ENCODE measurements at places on chromosomes 7 and 10.

DNA sequence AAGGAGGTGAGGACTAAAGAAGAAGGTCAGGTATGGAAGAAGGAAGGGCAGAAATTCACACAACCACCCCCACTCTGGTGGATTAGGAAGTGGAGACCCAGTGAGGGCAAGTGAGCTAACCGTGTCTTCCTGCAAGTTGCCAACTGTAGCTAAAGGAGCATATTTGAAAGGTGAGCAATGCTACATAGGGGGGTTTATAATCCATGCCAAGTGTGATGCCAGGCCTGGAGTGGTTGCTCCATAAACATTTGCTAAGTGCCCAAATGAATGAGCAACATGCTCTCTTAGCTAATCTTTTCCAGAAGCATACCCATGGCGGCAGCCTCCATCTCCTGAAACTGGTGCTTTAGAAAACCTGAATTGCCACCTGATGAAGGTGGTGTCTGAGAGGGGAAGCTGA is 121.6 kb downstream of the LRRC18 start:
- no peak for DNase-seq

- no peak for DNase-seq
Observed at GRCh38 chr10:132471484-132471883, 66.1 kb upstream of the INPP5A start.

DNA sequence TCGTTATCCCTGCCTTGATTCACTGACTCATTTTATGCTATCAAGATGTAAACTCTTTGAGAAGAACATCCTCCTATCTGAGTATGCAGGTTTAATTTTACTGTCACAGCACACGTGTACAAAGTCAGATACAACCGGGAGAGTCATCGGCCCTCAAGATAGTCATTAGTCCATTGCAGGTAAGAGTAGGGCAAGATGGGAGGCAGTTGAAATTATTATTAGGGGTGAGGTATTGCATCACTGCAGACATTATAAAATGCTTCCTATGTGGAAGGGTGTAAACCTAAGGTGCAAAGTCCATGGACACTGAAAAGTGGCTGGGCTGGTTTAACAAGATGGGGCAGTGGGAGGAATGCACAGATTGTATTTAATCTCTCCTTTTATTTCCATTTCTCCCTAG is 113.7 kb downstream of the ARL4A start:
- no peak for DNase-seq

DNA sequence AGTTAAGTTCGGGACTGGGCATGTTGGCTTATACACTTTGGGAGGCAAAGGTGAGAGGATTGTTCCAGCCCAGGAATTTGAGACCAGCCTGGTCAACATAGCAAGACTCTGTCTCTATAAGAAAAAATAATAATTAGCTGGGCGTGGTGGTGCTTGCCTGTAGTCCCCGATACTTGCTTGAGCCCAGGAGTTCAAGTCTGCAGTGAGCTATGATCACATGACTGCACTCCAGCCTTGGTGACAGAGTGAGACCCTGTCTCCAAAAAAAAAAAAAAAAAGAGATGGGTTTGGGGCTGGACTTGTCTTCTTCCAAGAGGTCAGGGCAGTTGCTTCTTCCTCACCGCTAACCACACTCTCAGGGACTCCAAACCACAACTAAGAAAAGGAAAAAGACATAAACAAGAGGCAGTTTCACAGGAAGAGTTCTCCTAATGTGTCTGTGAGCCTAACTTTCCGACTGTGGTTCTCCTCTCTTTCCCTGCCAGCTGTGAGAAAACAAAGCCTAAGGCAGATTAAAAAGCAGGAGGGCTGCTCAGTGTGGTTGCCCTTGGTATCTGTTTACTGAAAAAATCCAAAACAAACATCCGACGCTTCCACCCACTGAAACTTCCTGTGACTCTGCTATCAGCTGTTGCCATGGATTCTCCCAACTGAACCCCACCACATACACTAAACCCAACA is 2.4 kb upstream of the SERPINE1 start:
- DNase-seq: no peak

DNA sequence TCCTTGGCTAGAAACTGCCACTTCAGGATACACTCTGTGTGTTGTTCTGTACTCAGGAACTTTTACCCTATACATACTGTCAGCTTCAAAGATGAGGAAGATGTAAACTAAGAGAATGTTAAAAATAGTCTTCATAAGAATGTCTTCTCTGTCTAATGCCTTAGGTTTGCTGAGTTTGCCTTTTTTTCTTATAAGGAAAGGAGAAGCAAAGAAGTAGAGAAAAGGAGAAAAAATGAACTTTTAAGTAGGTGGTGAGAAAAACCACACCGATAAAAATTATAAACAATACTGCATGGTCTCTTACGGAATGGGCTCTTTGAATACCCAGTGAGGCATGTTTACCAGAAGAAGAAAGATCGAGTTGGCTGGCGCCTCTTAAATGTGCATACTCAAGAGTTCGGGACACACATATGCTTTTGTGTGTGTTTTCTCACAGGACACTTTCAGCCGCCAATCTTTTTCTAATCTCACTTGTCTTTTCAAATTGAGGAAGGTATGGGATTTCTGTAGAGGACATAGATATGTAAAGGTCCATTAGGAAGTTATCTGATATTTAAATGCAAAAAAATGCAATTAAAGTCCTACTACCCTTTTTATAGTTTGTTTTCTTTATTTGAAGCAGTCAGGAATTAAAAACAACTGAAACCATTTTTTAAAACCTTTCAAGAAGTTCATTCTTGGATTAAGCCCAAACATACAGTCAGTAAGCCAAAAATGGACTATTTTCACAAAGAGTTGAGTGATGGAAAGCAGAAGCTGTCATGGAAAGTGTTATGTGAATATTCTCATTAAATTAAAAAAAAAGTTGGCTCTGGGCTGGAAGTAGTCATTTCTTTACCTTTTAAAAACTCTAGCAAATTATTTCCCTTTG is 100.6 kb upstream of the MDFIC start:
- no peak for DNase-seq

DNA sequence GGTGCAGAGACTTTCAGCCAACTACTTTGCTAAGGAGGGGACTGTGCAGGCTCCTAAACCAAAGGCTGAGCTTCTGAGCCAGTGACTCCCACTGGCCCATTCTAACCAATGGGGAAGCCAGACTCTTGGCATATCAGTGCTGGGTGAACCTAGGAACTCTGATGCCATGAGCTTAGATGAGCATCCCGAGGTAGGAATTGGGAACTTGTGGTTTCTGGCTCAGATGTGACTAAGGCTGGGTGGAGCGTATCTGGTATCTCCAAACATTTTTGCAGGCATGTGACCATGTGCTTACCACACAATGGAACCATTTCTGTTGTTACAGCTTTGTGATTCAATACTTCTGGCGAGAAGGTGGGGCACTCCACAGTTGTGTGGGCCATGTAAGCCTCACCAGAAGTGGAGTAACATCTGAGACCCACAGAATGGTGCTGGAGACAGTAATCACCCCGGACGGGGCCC is 2.5 kb upstream of the AVPI1 start:
- DNase-seq: no peak

DNA sequence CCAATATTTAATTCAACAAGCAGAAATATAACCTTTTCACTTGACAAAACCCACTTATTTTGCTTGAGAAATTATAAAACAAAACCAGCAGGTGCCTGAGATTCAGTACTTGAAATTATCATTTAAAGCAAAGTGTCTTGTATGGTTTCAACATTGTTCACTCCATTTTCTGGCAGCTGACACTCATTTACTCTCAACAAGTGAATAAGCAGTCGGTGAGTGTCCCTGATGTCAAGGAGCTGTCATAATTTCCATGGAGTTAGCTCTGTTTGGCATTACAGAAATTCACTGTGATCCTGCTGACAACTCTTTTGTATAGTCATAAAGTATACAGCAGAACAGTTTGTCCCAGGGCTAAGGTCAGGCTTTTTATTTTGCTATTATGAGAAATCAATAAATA is 490.0 kb downstream of the CNTNAP2 start:
- no peak for DNase-seq

- DNase-seq: no peak
Observed at GRCh38 chr7:70523249-70523988, 608.5 kb upstream of the GALNT17 start.

DNA sequence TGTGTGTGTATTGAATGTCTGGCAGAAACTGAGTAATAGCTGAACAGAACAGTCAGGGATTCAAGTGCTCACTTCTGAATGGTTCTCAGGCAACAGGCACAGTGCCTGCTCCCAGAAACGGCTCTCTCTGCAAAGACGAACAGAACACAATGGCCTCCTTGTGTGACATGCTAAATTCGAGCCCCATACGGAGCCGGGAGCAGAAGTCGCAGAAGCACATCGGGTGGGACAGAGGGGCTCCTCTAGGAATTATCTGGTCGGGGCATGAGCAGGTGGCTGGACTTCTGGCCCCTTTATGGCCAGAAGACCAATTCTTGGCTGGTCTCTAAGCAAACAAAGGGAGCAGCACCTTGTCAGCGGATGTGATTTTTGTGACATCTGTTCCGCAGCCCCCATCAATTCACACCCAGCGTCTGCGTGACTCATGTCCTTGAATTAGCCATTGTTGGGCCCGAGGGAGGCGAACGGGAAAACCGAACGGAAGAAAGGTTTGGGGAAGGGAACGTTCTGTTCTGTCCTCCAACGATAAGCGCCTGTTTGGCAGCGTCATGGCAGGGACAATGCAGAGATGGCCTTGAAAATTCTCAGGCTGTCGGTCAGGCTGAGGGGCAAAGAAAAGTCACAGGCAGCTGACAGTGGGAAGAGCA is 47.3 kb upstream of the NPTX2 start:
- DNase-seq: peak; percentile 45

- no peak for DNase-seq
Observed at GRCh38 chr7:28986765-28987110, 28.6 kb upstream of the TRIL start.

DNA sequence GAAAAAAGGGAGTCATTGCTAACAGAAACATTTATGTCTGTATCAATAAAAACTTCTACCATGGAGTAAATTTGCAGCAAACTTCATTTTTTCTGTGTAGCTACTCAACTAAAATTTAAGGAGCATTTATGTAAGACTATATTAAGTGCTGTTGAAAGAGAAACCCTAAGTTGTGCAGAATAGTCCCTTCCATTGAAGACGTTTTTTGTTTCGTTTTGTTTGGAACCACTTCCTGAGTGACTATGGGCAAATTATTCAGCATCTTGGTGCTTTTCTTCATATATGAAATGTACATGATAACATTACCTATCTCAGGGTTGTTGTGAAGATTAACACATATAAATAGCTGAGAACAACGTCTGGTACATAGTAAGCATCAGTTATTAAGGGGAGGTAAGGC is 24.3 kb downstream of the SEM1 start:
- DNase-seq: no peak

GRCh38 chr7:40300146-40300670 is 165.4 kb downstream of the SUGCT start:
- no peak for DNase-seq

DNA sequence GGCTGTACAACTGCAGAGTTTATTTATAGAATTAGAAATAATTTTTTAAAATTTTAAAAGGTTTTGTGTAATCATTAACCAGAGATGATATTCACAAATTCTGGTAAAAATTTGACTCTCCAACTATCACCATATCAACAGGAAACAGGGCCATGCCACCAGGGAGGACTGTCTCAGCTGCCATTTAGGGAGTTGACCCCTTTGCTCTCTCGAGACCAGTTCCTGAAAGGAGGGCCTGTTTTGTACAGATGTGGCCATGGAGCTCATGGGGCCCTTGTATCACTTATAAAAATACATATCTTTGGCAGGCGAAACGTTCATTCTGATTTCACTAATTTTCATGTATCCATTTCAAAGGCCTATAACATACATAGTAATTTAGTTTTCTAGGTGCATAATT is 20.3 kb downstream of the H2AZ2 start:
- no peak for DNase-seq

DNA sequence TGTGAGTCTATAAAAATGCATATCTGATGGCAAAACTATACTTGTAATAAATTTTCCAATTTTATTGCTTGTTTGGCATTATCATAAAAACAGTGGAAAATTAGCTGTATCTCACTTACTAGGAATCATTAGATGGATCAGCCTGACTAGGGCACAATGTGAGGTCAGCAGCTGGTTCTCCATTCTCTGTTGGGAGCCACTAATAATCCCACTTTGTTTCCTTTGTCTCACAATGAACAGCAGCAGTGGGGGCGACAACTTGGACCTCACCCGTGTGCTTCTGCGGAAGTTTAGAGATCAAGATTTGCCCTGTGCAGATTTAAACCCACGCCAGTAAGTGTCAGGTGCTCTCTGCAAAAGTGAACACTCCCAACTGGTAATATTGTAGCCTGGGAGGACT is 295.5 kb downstream of the ABCA13 start:
- DNase-seq: no peak

DNA sequence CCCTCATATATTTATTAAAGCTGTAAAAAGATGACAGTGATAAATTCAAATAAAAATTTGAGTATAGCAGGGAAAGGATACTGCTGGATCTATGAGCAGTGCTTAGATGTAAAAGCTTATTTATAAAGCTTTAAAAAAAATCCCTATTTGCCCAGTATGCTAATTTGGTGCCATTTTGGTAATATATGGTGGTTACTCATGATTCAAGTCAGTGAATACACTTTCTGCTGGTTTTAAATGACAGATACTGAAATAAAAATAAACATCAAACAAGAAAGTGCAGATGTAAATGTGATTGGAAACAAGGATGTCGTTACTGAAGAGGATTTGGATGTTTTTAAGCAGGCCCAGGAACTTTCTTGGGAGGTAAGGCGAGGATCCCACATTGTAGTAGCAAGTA is 134.4 kb upstream of the SAMD8 start:
- no peak for DNase-seq

DNA sequence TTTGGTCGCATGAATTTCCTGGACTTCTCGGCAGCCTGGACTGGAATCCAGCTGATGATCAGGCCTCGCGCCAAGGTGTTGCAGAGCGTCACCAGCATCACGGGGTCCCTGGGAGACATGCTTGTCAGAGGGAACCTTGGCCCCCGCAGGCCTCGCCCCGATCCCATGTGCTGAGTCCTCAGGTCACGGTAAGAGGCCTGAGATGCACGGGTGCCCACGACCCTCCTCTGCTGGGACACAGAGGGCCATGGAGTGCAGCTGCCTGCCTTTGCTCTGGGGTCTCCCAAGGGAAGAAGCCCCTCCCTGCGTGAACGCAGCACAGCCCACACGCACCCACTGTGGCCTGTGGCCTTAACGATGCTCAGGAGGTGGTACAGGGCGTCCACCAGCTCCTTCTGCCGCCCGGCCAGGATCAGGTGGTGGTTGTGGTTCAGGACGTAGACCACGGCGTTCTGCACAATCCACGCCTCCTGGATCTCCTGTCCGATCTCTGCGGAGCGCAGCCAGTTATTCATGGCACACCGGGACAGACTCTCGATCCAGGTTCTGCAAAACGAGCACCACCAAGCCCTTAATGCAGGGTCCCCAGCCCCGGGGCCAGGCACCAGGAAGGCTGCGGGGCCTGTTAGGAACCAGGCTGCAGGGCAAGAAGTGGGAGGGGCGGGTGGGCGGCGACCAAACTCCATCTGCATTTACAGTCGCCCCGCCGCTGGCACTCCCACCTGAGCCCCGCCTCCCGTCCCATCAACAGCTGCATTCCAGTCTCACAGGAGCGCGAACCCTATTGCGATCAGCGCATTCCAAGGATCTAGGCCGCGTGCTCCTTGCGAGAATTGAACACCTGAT is 29.4 kb downstream of the CFAP46 start:
- DNase-seq: no peak
